Renal cortical epithelial cell (primary cell): ENCODE measurements at places on chromosomes 7 and 10. TPM values are rescaled to one million over a fixed set of nuclear protein-coding genes. Genes with fewer than 3 reads are reported as not detected.

GRCh38 chr7:155571581-155572345 lies 25.4 kb upstream of the CNPY1 start:
- no peak for DNase-seq

- DNase-seq: no peak
Measured at GRCh38 chr7:468681-469562, 50.7 kb downstream of the PDGFA start.

DNA sequence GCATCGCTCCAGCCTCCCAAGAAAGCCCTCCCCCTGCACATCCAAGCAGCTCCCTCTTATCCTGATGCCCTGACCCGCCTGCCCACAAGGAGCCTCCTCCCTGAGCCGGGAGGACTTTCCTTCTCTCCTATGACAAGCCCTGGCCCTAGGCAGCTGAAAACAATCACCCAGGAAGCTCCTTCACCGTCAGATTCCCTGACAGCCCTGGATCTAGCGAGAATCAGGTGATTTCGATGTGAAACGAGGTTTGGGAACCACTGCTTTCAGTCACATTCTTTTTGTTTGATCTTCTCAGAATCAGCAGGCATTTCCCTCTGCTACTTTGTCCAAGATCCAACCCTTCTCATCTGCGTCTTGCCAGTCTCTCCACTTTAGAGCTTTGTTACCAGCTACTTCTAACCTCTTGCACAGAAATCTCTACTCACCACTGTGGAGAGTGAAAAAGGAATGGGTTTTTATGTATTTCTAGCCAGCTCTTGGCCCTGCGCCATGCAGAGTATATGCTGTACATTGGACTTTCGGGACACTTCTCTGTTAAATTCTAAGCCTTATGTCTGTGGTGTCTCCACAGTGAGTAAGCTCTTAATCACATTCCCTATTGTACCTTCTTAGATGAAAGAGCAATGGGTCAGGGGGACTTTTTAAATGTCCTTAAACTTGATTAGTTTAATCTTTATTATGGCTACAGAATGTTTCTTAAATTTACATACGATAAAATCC lies 253.2 kb upstream of the C7orf33 start:
- no peak for DNase-seq

DNA sequence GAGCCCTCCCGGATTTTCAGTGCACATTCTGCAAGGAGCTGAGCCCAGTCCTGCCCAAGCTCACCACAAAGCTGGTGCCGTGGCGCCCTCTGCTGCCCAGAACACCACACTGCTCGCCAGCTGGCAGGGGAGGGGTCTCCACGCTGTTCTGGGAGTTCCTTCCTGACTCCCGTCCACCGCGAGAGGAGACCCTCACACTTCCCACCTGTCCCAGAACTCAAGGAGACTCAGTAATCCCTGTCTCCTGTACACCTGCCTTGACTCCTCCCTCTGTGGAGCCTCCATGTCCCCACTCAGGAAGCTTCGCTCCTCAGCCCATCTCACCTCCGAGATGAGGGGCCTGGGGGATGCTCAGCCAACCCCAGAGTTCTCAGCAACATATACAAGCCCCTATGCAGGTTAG lies 11.3 kb downstream of the C10orf105 start:
- DNase-seq: no peak

DNA sequence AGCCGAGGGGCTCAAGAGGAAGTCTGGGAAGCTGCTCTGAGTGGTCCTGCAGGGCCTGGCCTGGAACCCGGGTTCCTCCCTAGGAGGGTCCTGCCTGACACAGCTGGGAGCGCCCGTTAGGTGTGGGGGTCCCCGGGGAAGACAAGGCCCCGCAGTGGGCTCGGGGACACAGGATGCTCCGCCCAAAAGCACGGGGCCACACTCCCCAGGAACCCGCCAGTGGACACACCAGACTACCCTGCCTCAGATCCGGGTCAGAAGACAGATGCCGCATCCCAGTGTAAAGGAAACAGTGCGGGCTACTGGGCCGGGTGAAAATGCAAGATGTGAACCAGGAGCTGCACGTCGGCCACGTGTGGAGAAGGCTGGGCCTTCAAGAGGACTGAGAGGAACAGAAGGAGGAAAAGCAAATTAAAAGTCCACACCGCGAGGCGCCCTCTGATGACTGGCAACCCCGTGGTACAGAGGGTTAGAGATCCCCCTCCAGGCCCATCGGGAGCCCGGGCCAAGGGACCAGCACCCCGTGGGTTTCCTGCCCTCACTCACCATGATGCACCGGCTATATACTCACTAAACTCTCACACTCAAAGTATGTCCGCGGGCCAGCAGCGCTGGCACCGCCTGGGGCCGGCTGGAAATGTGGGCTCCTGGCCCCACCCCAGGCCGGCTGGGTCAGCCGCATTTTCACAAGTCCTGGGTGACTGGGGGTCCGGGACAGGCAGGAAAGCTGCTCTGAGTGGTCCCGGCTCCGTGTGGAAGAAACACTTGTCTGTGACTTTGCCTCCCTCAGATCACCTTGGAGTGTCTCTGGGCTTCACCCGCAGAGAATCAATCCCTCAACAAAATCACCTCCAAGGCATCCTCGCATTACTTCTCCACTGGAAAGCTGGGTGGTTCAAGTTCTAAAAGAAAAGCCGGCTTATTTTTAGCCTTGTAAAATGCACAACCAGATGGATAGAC lies 6.1 kb downstream of the STK32C start:
- no peak for DNase-seq

- DNase-seq: no peak
Measured at GRCh38 chr7:31113660-31114059, 61.6 kb downstream of the ADCYAP1R1 start.

DNA sequence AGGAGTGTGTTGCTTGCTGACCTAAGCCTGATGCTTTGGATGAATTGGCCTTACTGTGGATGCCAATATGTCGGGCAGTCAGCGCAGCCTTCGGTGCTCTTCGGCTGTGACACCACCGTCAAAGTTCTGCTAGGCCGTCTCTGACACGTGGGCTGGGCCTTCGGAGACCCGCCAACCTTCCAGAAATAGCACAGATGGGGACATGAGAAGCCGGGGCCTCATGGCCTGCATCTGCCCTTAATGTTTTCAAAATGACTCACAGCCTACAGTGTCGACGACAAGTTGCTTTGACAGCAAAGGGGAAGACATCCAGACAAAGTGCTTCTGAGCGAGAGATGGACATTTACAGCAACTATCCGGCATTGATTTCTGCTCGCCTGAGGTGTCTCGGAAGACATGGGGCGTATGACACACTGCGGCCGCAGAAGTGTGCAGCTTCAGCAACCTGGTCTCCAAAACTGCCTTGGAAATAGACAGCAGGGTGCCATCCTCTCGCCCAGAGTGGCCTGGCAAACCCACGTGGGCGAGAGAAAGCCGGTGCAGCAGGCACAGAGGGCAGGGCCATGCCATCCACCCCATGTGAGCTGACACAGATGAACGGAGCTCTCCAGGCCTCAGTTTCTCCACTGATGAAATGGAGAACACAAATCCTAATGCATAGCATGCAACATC lies 94.0 kb upstream of the PPP2R2D start:
- DNase-seq: no peak

- no peak for DNase-seq
Measured at GRCh38 chr7:21542891-21543527, at the start of gene DNAH11. Gene DNAH11 (plus strand): TSS chr7:21543039. CDS start chr7:21543246, 207 bp downstream.

DNA sequence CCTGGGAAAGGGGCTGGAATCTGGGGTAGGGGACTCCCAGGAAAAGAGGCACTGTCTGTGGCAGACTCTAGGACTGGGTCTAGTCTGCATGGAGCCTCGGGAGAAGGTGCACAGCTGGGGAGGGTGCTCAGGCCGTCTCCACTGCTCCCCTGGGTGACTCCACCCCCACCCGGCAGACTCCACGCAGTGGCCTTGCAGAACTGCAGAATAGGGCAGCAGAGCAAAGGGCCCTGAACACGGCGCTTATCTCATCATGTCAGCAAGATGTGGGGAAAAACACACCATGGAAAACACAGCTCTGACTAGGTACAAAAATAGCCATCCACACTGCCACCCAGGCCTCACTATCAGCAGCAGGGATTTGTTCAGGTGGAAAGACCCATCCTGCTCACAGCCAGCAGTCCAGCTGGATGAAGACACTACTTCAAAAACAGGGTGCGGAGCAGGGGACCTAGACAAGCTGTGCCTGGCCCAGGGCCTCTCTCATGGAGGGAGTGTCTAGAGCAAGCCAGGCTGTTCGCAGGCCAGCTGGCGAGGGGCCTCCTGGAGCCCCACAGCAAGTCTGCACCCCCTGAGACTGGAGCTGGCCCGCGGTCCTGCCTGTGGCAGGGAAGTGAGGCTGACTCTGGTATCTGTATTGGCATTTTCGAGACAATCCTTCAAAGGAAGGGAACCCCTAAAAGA lies 11.7 kb downstream of the MAT1A start:
- no peak for DNase-seq

- no peak for DNase-seq
Measured at GRCh38 chr10:70067586-70067985, 14.9 kb downstream of the MACROH2A2 start.

DNA sequence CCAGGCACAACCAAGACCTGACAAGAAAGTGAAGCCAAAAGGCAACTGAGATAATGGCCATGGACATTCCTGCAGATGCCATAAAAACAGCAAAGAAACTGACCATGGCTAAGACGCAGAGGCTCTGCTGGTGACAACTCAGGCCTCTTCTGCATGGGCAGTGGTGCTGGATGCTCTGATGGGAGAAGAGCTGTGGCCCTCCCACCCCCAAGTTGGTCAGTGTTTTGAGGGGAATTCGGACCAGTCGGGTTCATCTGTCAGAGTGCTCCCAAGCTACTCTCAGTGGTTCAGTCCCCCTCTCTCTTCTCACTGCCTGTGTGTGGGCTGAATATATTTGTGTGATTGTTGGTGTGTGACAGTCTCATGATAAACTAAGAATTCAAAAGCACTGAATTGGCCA lies 79.0 kb upstream of the GPR26 start:
- DNase-seq: no peak

- no peak for DNase-seq
Measured at GRCh38 chr10:48529331-48529730, 75.5 kb downstream of the ARHGAP22 start.

DNA sequence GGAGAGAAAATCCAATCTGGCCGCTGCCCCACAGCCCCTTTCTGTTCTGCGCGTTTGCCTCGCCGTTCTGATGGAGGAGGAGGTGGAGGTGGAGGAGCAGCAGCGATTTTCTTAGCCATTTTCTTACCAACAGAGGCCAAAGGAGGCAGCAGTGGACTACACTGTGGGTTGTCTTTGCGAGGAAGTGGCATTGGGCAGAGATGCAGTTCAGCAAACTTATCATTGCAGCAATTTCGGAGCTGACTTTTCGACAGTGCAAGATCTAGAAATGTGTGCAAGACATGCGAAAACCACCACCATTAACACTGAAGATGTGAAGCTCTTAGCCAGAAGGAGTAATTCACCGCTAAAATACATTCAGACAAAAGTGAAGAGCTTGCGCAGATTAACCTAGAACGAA lies 1.9 kb upstream of the ARL4A start:
- DNase-seq: peak; percentile 50

DNA sequence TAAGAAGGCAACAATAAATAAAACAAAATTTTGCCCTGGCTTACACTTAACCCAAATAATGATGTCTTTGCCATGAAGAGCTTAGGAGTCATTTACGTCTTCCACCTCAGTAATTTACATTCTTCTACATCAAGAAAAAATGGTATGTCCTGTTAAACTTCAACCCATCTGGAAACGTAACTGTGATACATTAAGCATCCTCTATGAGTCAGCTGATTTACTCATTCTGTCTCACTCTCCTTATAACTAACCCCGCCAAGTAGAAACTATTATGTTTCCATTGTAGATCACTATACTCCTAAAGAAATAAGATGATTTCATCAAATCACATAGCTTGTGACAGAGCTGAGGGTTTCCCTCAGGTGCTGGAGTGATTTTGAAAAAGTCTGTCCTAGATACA lies 330.7 kb downstream of the CDC14C start:
- peak; percentile 73 for DNase-seq

DNA sequence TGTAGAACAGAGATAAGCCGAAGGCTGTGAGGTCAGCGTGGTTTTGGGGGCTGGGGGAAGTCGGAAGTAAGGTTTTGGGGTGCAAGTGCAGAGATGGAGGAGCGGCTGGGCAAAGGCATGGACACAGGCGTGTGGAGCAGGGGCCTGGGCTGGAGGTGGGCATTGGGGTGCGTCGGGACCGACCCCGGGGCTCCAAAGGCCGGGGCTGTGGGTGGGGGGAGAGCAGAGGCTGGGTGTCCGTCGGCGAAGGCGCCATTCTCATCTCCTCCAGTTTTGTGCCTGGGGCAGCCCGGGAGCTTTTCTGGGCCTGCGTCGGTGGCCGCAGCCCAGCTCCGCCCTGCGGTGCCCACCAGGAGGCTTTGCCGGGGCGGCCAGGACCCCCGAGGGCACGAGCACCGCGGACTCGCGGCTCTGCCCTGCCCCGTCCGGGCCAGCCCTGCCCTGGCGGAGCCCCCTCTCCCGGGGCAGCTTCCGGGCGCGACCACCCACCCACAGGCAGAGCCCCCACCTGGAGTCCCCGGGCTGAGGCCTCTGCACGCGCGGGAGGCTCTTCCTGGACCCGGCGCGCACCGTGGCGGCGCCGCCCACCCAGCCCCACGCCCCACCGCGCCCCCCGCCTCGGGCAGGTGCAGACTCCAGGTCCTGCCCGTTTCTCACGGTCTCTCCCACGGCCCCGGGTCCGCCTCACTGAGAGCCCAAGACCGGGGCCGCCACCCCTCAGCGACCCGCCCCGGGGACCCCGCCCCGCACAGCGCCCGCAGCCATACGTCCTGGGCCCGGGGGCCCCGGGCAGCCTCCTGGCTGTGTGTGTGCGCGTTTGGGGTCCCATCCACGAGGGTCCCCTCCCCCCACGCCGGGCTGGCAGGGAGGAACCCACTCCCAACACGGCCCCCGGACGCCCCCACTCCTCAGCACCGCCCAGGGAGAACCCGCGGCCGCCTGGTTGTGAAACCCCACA lies 7.7 kb upstream of the SCART1 start:
- DNase-seq: no peak

DNA sequence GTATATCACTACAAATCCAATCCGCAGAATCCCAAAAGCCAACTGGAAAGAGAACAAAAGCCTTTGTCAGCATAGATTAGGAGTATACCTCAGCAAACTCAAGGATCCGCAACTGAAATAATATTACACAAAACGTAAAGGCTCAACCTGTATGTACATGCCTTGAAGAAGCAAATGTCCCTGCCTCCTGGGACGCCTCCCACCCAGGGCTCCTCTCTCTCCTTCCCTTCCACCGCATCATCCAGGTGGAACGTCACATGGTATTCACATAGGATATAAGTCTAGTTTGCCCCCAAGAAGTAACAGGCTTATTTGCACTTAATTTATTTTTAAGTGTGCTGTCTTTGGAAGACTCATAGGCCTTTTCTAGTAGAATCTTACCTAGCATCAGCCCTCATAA lies 13.4 kb downstream of the SLC26A3 start:
- no peak for DNase-seq

GRCh38 chr10:77430530-77430929 lies 207.1 kb downstream of the KCNMA1 start:
- DNase-seq: no peak

Gene ADAM22
- 1.2 and 1.6 TPM in 2 replicates for total RNA-seq

Gene HOXA9
- total RNA-seq: 22.6 and 70.8 TPM in 2 replicates

Gene CPED1
- total RNA-seq: 0.52 and 1.1 TPM in 2 replicates

Gene LEP
- total RNA-seq: not detected in 2 replicates

Gene CDC14C
- total RNA-seq: under 0.01 and 0.05 TPM in 2 replicates

Gene UNC5B
- 0.35 and 0.80 TPM in 2 replicates for total RNA-seq

Gene MET
- 217 and 255 TPM in 2 replicates for total RNA-seq

Gene FRG2B
- not detected in 2 replicates for total RNA-seq
